ENCODE measurements at places on chromosomes 7 and 10. TPM values are rescaled to one million over a fixed set of nuclear protein-coding genes. Genes with fewer than 3 reads are reported as not detected.

Gene ZKSCAN5
- 12.2 TPM for total RNA-seq

Gene SLC12A9
- 12.2 TPM for total RNA-seq

Gene BLNK
- not detected for total RNA-seq

Gene SYT15
- 0.08 TPM for total RNA-seq

Gene BBS9
- total RNA-seq: 2.5 TPM

Gene SRI
- total RNA-seq: 214 TPM

Data from A375 (cell line).